ENCODE measurements at places on chromosomes 2 and 18. TPM values are rescaled to one million over a fixed set of nuclear protein-coding genes. Genes with fewer than 3 reads are reported as not detected.

The LAMA1 gene
- total RNA-seq = 5.5 TPM

The GRB14 gene
- 0.36 TPM for total RNA-seq

The DTYMK gene
- 32.4 TPM for total RNA-seq

The UNC80 gene
- total RNA-seq = 0.04 TPM

The MYL1 gene
- total RNA-seq = 0.44 TPM

The EFEMP1 gene
- 12.7 TPM for total RNA-seq

The SLC20A1 gene
- total RNA-seq = 18.5 TPM

The BMP10 gene
- total RNA-seq = not detected

The NOTO gene
- total RNA-seq = not detected

The KCNF1 gene
- total RNA-seq = not detected

The FMNL2 gene
- 12.4 TPM for total RNA-seq

The RUFY4 gene
- 0.12 TPM for total RNA-seq

The TOGARAM2 gene
- 0.16 TPM for total RNA-seq

The XDH gene
- 39.7 TPM for total RNA-seq

The TUBB8B gene
- not detected for total RNA-seq
